Adrenal gland (tissue), 19 donors: ENCODE measurements at places on chromosomes 7 and 10. TPM values are rescaled to one million over a fixed set of nuclear protein-coding genes. Genes with fewer than 3 reads are reported as not detected.

DNA sequence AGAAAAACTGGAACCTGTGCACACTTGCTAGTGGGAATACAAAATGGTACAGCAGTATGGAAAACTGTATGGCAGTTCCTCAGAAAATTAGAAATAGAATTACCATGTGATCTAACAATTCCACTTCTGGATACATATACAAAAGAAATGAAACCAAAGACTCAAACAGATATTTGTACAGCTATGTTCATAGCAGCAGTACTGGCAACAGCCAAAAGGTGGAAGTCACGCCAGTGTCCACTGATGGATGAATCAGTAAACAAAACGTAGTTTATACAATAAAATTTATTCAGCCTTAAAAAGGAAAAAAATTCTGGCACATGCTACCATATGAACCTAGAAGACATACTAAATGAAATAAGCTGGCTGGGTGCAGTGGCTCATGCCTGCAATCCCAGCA, 23.0 kb downstream of the IDE start:
- no peaks in the 10 kb centered on the region for H3K36me3 ChIP-seq
- no peak overlapping the region for H3K27ac ChIP-seq
- no peak overlapping the region for H3K4me3 ChIP-seq
- H3K27me3 ChIP-seq: no peaks in the 10 kb centered on the region
- DNase-seq: no peak
- no peaks in the 10 kb centered on the region for H3K4me1 ChIP-seq

DNA sequence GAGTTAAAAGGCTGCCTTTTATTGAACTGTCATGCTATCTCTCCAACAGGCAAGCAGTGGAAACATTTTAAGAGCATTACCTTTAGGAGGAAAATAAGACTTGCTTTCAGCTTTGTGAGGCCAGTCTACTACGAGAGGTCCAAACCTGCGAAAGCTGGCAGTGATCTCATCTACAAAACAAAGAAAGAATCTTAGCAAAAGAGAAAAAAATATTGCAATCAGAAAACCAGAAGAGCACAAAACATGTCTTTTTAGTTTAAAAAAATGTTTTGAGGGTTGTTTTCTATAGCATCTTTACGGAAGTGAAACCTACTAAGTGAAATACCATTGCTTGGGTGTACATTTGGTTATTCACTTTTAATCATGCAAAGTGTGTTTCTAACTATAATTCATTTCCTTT, 147.9 kb downstream of the CPEB3 start:
- no peak overlapping the region for H3K4me3 ChIP-seq
- H3K36me3 ChIP-seq: no peaks in the 10 kb centered on the region
- H3K27me3 ChIP-seq: no peaks in the 10 kb centered on the region
- peak overlapping the region; percentile 59 for H3K27ac ChIP-seq
- DNase-seq: no peak
- H3K4me1 ChIP-seq: peaks cover 30% of the 10 kb centered on the region

GRCh38 chr7:55129541-55130394, 111.0 kb downstream of the EGFR start:
- DNase-seq: no peak
- H3K27ac ChIP-seq: peak overlapping the region; percentile 81
- no peaks in the 10 kb centered on the region for H3K27me3 ChIP-seq

- H3K27me3 ChIP-seq: no peaks in the 10 kb centered on the region
- H3K27ac ChIP-seq: peak overlapping the region; percentile 77
- no peaks in the 10 kb centered on the region for H3K36me3 ChIP-seq
- DNase-seq: peak; percentile 76
- no peak overlapping the region for H3K4me3 ChIP-seq
These were observed 73.8 kb upstream of the PRLHR start for GRCh38 chr10:118669020-118669791.

- H3K27ac ChIP-seq: no peak overlapping the region
- H3K27me3 ChIP-seq: no peaks in the 10 kb centered on the region
- H3K4me3 ChIP-seq: no peak overlapping the region
- no peaks in the 10 kb centered on the region for H3K36me3 ChIP-seq
These were observed 154.9 kb downstream of the SDK1 start for GRCh38 chr7:3455806-3456595.

DNA sequence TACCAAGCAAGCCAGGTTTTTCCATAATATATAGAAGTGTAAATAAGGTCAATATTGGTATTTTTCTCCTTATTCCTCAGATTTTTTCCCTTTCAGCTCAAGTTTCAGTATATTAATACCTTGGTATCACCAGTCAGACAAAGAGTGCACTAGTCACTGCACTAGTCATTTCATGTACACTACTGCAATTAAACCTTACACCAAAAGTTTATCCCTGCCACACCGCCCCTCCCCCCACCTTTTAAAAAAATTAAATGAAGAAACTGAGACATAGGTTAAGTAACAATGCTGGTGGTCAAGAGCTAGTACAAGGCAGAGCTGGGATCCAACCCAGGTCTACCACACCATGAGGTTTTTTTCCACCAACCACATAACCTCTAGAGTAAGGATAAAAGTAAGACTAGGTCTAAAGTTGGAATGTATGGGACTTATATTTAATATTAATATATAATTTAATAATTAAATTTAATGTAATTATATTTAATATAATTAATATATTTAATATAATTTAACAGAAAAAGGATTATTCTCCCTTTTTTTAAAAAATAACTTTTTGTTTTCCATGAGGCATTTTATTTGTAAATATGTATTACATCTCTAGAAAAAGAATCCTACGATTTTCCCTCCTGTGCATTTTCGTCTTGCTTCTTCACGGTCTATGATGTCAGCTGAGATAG, 68.5 kb downstream of the NT5C2 start:
- H3K4me1 ChIP-seq: peaks cover 43% of the 10 kb centered on the region
- no peak overlapping the region for H3K27ac ChIP-seq
- no peaks in the 10 kb centered on the region for H3K27me3 ChIP-seq
- no peak overlapping the region for H3K4me3 ChIP-seq

GRCh38 chr7:74371381-74372341, 82.0 kb upstream of the GTF2IRD1 start:
- peaks cover 8% of the 10 kb centered on the region for H3K36me3 ChIP-seq
- H3K27ac ChIP-seq: peak overlapping the region; percentile 76
- H3K4me1 ChIP-seq: peaks cover 6% of the 10 kb centered on the region
- H3K4me3 ChIP-seq: no peak overlapping the region

DNA sequence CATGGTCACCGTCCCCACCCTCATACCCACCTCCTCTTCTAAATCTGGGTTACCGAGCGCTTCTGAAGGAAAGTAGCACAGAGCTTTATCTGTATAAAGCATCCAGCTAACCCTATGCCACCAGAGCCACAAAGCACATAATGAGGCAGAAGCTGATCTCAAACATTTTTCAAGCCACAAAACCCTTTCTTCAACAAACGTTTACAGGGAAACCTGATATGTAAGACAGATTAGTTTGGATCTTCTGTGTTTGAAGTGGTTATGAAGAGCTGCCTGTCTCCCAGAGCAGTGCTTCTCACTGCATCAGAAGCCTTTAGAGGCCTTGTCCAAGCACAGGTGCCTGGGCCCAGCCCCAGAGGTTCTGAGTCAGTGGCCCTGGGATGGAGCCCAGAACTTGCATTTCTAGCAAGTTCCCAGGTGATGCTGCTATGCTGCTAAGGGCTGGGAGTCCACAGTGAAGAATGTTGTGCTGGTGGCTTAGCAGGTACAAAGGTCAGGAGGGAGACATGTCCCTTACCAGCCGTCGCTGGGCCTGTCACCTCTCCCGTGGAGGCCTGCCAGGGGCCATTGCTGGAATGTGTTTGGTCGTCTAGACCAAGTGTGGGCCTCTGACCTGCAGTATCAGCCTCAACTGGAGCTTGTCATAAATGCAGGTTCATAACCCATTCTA, 90.4 kb downstream of the TAF3 start:
- no peaks in the 10 kb centered on the region for H3K4me1 ChIP-seq
- peak; percentile 16 for DNase-seq
- no peak overlapping the region for H3K4me3 ChIP-seq
- H3K27me3 ChIP-seq: no peaks in the 10 kb centered on the region
- no peaks in the 10 kb centered on the region for H3K36me3 ChIP-seq
- no peak overlapping the region for H3K27ac ChIP-seq

DNA sequence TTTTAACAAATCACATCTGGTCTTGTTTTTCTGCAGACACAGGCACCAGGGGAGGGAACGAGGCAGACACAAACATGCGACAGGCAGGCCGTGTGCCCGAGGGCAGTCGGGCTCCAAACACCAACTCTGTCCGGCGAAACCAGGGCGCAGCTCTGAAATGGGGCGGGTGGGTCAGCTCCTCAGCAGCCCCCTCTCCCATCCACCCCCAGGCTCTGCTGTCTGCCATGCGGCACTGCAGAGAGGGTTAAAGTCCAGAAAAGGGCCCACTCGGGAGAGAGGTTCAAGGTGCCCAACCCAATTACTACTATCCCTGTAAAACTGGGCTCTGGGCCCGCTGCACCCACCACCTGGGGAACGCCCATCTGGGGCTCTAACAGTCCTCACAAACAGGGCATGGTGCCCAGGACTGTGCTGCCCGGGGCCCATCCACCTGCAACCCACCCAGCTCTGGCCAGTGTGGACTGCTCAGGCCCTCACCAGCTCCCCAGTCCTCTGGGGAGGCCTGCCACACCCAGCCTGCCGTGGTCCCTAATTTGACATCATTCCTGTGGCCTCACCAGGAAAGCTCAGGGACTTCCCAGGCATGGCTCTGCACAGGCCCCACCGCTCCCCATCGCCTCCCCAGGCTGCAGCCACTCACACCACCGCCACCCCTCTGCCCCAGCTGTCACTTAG, 18.7 kb downstream of the YKT6 start:
- H3K4me1 ChIP-seq: no peaks in the 10 kb centered on the region
- no peak overlapping the region for H3K4me3 ChIP-seq
- H3K27me3 ChIP-seq: no peaks in the 10 kb centered on the region
- no peak overlapping the region for H3K27ac ChIP-seq

DNA sequence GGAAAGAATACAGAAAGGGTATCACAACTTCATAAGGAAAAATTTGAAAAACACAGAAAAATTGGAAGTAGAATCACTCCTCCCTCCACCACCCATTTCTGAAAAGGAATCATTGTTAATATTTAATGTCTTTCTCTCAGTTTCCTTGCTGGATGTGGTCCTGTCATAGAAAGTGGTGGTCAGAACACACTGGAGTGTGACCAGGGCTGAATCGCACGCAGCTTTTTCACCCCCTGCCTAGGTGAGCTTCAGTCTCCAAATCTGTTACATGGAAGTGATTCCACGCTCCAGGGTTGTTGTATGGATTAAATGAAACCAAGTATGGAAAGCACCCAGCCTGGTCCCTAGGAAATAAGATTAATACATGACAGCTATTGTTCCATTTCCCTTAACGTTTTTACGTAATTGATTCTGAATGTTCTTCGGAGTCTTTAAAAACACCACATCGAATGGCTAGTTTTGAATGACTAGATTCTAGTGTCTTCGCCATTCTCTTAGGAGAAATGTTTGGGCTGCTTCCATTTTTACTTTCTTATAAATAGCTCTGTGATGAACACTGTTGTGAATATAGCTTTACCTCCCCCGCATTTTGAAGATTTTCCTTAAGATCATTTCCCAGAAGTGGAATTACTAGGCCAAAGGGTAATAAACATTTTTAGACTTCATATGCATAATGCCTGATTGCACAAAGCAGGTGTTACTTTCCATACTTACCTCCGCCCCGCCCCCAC, 10.9 kb upstream of the DUSP5 start:
- H3K4me1 ChIP-seq: peaks cover 17% of the 10 kb centered on the region
- H3K4me3 ChIP-seq: no peak overlapping the region
- no peak overlapping the region for H3K27ac ChIP-seq
- no peaks in the 10 kb centered on the region for H3K36me3 ChIP-seq

- no peaks in the 10 kb centered on the region for H3K27me3 ChIP-seq
- no peak for DNase-seq
- no peak overlapping the region for H3K27ac ChIP-seq
These were observed 27.1 kb downstream of the STK32C start for GRCh38 chr10:132280646-132281074.

- no peak overlapping the region for H3K27ac ChIP-seq
- no peaks in the 10 kb centered on the region for H3K27me3 ChIP-seq
- H3K36me3 ChIP-seq: no peaks in the 10 kb centered on the region
- no peaks in the 10 kb centered on the region for H3K4me1 ChIP-seq
- DNase-seq: no peak
These were observed 43.1 kb downstream of the STK17A start for GRCh38 chr7:43625980-43626379.

DNA sequence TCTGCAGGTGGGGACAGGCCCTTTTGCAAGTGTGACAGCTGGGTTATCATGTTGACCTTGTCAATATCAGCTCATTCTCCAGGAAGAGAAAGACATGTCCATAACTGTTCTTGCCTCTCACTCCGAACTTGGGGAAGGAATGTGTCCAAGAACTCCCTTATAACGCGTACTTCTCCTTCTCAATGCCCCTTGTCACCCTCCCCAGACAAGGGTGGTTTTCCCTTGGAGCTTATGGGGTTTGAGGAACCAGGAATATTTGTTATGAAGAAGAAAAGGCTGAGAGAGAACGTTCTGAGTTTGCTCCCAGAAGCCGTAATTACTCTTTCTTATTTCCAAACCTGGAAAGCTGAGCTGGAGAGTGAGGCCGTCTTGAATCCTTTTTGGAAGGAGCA, 77.4 kb downstream of the MKI67 start:
- H3K27ac ChIP-seq: no peak overlapping the region
- H3K36me3 ChIP-seq: no peaks in the 10 kb centered on the region
- no peak for DNase-seq
- H3K4me1 ChIP-seq: peaks cover 3% of the 10 kb centered on the region

DNA sequence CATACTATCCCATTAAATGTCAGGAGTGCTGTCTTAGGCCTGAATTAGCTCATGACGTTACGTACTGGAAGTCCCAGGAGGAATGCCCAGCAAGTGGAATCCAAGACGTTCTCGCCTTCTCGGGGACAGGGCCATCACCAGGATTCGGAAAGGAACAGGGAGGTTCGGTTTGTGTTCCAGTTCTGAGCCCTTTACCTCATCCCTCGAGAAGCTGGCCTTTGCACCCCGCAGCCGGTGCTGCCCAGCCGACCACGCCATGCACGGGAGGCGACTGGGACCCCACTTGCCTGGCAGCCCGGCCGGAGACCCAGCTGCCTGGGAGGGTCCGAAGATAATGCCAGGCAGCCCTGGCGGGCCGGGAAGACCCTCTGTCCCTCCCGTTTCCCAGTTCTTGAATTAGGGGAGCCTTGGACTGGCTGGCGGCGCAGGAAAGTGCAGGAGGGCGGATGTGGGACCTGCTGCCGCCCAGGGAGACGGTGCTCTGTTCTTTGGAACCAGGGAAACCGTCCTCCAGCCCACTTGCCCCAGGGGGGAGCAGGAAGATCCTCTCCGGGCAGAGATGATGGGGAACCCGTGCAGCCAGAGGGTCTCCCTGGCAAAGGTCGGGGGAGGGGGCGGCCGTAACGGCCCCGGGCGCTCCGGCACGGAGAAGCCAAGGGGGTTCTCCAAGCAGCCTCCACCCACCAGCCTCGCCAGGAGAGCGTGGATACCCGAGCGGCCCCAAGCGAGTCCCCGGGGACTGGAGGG, 671 bp upstream of the CHST3 start:
- peak overlapping the region; percentile 94 for H3K4me3 ChIP-seq
- H3K27me3 ChIP-seq: no peaks in the 10 kb centered on the region
- peak overlapping the region; percentile 49 for H3K27ac ChIP-seq
- H3K36me3 ChIP-seq: no peaks in the 10 kb centered on the region

- no peaks in the 10 kb centered on the region for H3K36me3 ChIP-seq
- H3K27ac ChIP-seq: no peak overlapping the region
- no peaks in the 10 kb centered on the region for H3K27me3 ChIP-seq
- H3K4me3 ChIP-seq: no peak overlapping the region
- H3K4me1 ChIP-seq: peaks cover 13% of the 10 kb centered on the region
These were observed 31.9 kb downstream of the FKBP6 start for GRCh38 chr7:73359746-73360375.

Gene KLLN
- 0.49 TPM for total RNA-seq

Gene MSANTD7
- 14.8 TPM for total RNA-seq

Gene PNLIPRP1
- total RNA-seq: not detected

Gene GATA3
- total RNA-seq: 2.5 TPM
